ENCODE measurements at places on chromosomes 7 and 10. TPM values are rescaled to one million over a fixed set of nuclear protein-coding genes. Genes with fewer than 3 reads are reported as not detected.

DNA sequence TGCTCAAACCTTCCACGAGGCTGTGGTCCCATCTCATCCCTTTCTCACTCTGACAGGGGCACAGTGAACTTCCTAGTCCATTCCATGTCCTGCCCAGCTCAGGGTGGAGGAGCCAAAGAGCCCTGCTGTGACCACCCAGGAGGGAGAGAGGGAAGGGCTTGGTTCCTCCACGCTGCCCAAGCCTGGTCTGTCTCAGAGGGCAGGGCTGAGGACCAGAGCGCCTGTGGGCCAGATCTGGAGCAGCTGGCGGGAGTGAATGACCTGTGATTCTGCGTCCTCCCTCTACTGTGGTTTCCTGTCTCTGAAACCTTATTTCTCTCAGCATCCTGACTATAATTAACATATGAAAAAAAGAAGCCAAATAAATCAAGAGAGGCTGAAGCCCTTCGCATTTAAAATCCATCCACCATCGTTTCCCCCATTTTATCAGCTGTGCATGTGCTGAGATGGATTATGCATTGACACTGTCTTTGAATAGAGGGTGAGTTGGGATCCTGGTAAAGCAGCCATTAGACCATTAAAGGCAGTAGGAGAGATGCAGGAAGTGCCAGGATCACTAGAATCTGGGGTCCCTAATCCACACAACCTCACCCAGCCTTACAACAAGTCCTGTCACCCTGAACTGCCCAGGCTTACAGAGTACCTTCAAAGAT lies 165.6 kb downstream of the DPP6 start:
- no peaks in the 10 kb centered on the region for H3K36me3 ChIP-seq
- H3K4me1 ChIP-seq: no peaks in the 10 kb centered on the region
- H3K27ac ChIP-seq: no peak overlapping the region
- DNase-seq: no peak

DNA sequence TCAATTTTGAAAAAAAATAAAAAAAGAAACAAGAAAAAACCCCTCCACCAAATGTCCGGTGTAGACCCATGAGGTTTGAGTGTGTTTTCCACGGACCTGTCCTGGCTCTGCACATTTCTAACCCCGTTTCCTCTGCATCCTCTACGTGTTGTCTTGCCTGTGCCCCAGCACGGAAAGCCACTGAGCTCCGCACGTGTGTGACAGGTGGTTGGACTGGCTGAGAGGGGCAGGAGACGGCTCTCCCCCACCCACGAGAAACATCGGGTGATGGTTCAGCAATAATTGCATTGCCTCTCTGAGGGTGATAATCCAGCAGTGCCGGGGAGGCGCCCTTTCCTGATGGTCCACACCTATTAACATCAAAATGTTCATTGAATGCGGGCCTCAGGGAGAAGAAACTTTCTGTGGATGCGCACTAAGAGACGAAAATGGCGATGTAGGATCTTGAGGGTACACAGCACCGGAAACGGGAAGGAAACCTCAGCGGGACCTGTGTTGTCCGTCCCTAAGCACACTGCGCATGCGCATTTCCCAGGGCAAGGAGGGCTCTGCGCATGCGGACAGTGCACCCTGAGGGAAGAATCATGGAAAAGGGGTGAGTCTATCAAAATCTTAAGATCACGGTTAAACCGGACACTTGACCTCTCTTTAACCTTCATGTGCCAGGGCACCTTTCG lies 470.1 kb upstream of the ADARB2 start:
- no peak overlapping the region for H3K27ac ChIP-seq
- no peaks in the 10 kb centered on the region for H3K27me3 ChIP-seq
- H3K36me3 ChIP-seq: no peaks in the 10 kb centered on the region
- H3K4me1 ChIP-seq: peaks cover 22% of the 10 kb centered on the region
- DNase-seq: no peak

GRCh38 chr7:55305135-55305534 lies 60.0 kb upstream of the LANCL2 start:
- H3K4me1 ChIP-seq: 0 out of 2 replicates have a peak, but pooled peaks cover 8% of the 10 kb centered on the region
- H3K27me3 ChIP-seq: no peaks in the 10 kb centered on the region
- H3K36me3 ChIP-seq: no peaks in the 10 kb centered on the region
- H3K27ac ChIP-seq: no peak overlapping the region
- DNase-seq: no peak

- H3K27me3 ChIP-seq: no peaks in the 10 kb centered on the region
- no peak overlapping the region for H3K27ac ChIP-seq
- H3K36me3 ChIP-seq: no peaks in the 10 kb centered on the region
- no peak for DNase-seq
- no peak overlapping the region for H3K4me3 ChIP-seq
These were observed 21.1 kb downstream of the FRMD4A start for GRCh38 chr10:14309593-14309992.

The KLF14 gene
- not detected for polyA plus RNA-seq

The ZPBP gene
- polyA plus RNA-seq: not detected

DNA sequence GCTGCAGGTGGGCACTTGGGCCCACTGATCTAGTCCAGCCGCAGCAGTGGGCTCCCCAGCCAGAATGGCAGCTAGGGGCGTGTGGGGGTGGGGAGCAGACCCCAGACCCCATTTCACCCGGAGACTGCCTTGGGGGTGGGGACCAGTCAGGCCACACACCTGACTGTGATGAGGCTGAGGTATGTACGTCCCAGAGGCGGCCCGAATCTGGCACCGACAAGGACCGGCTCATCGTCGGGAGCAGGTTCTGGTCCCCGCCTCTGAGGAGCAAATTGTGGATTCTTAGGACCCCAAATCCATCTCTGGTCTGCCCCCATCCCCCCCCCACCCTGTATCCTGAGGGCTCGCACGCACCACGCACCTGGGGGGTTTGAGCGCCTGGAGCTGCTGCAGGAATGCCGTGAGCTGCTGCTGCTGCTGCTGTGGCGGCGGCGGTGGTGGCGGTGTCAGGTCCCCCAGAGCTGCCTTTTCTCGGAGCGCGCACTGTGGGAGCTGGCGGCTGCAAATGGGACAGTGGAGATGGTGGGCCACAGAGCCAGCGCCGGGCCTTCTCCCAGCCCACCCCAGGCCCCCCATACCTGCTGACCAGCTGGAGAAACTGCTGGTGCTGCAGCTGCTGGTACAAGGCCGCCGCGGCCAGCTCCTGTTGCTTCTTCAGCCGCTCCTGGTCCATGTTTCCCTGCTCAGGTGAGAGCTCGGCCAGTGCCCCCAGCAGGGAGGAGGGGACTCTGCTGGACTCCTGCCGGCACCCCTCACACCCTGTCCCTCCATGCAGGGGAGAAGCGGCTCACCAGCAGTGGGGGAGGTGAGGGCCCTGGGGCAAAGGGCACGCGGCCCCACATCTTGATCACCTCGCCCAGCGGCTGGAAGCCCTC lies 10.2 kb downstream of the GIGYF1 start:
- DNase-seq: no peak
- H3K4me3 ChIP-seq: no peak overlapping the region
- peaks cover 11% of the 10 kb centered on the region for H3K4me1 ChIP-seq
- no peaks in the 10 kb centered on the region for H3K27me3 ChIP-seq

DNA sequence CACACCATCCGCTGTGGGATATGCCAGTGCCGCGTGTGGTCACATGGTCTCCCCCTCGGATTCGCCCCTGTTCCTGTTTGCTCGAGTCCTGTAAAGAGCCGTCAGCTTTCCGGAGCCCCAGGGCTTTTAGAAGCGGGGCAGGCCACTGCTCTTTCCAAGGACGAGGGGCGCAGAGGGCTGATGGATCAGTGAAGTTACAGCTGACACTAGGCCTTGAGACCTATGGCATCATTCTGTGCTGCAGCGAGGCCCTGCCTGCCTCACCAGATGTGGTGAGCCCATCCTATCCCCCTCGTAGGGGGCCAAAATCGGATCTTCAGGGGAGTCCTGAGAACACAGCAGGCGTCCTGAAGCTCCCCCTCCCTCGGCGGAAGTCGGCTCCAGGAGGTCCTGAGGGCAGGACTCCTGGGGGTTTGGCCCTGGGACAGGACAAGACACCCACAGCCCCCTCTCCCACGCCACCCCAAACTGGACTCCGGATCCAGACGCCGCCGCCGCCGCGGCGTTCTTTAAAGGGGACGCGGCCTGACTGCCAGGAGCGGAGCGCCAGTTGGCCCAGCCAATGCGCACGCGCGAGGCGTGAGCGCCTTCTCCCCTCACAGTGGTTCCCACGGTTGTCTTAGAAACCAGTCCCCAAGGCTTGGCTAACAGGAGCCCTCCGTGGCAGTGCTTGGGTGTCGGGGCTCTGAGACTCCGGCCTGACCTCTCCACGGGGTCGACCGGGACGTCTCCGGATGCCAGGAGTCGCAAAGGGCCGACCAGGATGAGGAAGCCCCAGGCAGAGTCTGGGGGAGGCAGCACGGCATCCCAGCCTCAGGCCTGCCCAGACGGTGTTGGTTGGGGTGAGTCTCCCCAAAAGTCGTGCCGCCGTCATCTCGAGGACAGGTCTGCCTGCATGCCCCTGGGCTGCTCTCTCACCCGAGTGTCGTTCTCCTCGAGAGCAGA lies 371.7 kb downstream of the ZNF716 start:
- H3K4me1 ChIP-seq: no peaks in the 10 kb centered on the region
- H3K4me3 ChIP-seq: no peak overlapping the region
- no peak overlapping the region for H3K27ac ChIP-seq

The DDC gene
- not detected for polyA plus RNA-seq

The RBP3 gene
- polyA plus RNA-seq: not detected

DNA sequence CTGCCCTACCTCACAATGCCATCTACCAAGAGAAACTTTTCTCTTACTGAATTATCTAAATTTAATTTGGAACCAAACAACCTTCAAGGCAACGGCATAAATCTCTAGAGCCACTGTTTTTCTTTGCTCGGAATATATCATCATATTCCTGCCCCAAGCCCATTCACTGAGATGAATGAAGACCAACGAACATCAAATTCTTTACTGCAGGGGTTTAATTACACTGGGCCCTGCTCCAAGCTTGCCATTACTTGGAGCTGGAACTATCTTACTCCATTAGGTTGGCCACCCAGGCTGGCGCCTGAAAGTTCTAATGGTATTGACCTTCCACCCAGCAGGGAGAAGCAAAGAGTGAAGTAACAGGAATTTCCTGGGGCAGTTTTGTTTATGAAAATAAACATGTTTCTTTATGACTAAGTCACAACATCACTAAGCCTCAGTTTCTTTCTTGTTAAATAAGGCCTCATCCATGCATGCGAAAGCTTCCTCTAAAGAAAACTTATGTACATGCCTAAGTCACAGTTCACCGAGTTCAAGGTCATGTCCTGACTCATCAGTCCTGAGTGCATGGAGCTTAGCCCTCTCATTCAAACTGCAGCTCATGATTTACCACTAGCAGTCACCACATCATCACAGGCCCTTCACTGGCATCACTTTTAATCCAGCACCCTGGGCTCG lies 42.1 kb upstream of the ANAPC16 start:
- H3K4me1 ChIP-seq: no peaks in the 10 kb centered on the region
- peak overlapping the region; percentile 72 for H3K27ac ChIP-seq
- no peaks in the 10 kb centered on the region for H3K36me3 ChIP-seq
- DNase-seq: no peak

GRCh38 chr10:35611750-35612149 lies 6.6 kb downstream of the GJD4 start:
- DNase-seq: peak; percentile 49
- no peaks in the 10 kb centered on the region for H3K36me3 ChIP-seq
- peaks cover 26% of the 10 kb centered on the region for H3K27me3 ChIP-seq
- H3K4me3 ChIP-seq: no peak overlapping the region
- H3K4me1 ChIP-seq: no peaks in the 10 kb centered on the region

DNA sequence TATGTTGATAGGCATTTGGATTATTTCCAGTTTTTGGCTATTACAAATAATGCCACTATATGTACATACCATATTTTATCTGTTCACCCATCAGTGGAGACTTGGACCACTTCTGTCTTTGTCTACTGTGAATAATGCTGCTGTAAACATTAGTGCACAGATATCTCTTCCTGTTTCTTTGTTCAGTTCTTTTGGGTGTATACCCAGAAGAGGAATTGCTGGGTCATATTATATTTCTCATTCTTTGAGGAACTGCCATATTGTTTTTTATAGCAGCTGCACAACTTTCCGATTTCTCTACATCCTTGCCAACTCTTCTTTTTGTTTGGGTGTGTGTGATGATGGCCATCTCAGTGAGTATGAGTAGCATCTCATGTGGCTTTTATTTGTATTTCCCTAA lies 218.0 kb downstream of the LRMDA start:
- H3K27ac ChIP-seq: no peak overlapping the region
- no peak for DNase-seq
- 0 out of 2 replicates have a peak, but pooled peaks cover 3% of the 10 kb centered on the region for H3K27me3 ChIP-seq
- no peaks in the 10 kb centered on the region for H3K4me1 ChIP-seq
- no peak overlapping the region for H3K4me3 ChIP-seq

- H3K27me3 ChIP-seq: no peaks in the 10 kb centered on the region
- no peak for DNase-seq
- no peak overlapping the region for H3K4me3 ChIP-seq
- no peaks in the 10 kb centered on the region for H3K36me3 ChIP-seq
These were observed 158.0 kb upstream of the AHR start for GRCh38 chr7:17140406-17140805.

The PNLIPRP1 gene
- polyA plus RNA-seq: not detected

GRCh38 chr10:31320550-31321211 lies 1.7 kb downstream of the ZEB1 start:
- H3K36me3 ChIP-seq: no peaks in the 10 kb centered on the region
- H3K27me3 ChIP-seq: peaks cover 83% of the 10 kb centered on the region
- peak; percentile 58 for DNase-seq

DNA sequence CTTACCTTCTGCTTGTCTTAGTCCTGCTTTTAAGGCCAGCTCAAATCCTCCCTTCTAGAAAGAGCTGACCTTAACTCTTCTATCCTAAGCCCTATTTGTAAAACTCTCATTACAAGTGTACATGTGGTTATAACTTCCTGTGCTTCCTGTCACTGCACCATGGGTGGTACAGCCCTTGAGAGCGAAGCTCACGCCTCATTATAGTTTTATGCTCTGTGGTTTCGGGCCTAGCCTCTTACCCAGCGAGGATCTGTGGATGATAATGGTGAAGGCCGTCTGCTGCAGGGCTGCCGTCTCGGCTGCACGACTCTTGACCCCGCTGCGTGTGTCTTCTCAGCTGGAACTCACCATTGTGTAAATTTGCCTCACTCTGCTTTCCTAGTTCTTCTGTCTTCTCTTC lies 74.6 kb downstream of the CUL1 start:
- H3K27ac ChIP-seq: no peak overlapping the region
- no peak for DNase-seq
- H3K4me1 ChIP-seq: peaks cover 31% of the 10 kb centered on the region
- peaks cover 5% of the 10 kb centered on the region for H3K36me3 ChIP-seq

The GBX1 gene
- polyA plus RNA-seq: not detected

DNA sequence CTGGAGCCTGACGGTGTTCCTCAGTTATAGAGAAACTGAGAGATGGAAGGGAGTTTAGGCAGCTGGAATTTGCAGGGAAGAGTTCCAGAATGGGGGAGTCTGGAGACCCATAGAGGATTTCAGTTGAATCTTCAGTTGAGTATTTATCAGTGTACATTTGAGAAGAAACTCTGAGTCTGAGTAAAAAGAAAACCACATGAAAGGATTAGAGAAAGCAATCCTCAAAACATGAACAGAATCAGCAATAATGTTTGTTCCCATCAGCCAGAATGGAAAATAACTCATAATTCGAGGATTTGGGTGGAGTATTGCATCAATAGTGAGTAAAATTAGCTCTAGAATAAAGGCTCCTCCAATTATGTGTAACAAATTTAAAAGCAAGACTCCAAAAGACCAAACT lies 130.0 kb upstream of the AHR start:
- H3K27ac ChIP-seq: no peak overlapping the region
- H3K36me3 ChIP-seq: no peaks in the 10 kb centered on the region
- no peaks in the 10 kb centered on the region for H3K27me3 ChIP-seq
- no peak for DNase-seq
- no peaks in the 10 kb centered on the region for H3K4me1 ChIP-seq
- H3K4me3 ChIP-seq: no peak overlapping the region

All from GM23338 (cell line).